ENCODE measurements at places on chromosomes 5 and 9. TPM values are rescaled to one million over a fixed set of nuclear protein-coding genes. Genes with fewer than 3 reads are reported as not detected.

RANBP3L gene
- 0.08 TPM for total RNA-seq

GLRA1 gene
- total RNA-seq = not detected

GDA gene
- not detected for total RNA-seq

TLR4 gene
- total RNA-seq = 83.6 TPM

ADAMTS13 gene
- 1.8 TPM for total RNA-seq

SURF1 gene
- total RNA-seq = 38.1 TPM

TOMM5 gene
- total RNA-seq = 124 TPM

CTSL gene
- 97.5 TPM for total RNA-seq

IFNB1 gene
- not detected for total RNA-seq

CNTNAP3 gene
- total RNA-seq = 5.6 TPM

RBM22 gene
- total RNA-seq = 18.5 TPM

SLC36A3 gene
- total RNA-seq = not detected

TMOD1 gene
- total RNA-seq = 0.30 TPM

SMAD5 gene
- 35.6 TPM for total RNA-seq

FBP1 gene
- 0.08 TPM for total RNA-seq

PCDHB1 gene
- total RNA-seq = not detected

FOCAD gene
- total RNA-seq = 121 TPM

GGTA1 gene
- 0.12 TPM for total RNA-seq

LCN15 gene
- total RNA-seq = not detected

STING1 gene
- 47.8 TPM for total RNA-seq

PCDHB10 gene
- 0.68 TPM for total RNA-seq

SMIM23 gene
- not detected for total RNA-seq

LTC4S gene
- total RNA-seq = 1.3 TPM

TMEM171 gene
- 5.1 TPM for total RNA-seq

PPIC gene
- total RNA-seq = 131 TPM

IGFBPL1 gene
- total RNA-seq = not detected

SIL1 gene
- 184 TPM for total RNA-seq

PJA2 gene
- total RNA-seq = 58.7 TPM

CDC25C gene
- total RNA-seq = 2.3 TPM

REEP2 gene
- 18.3 TPM for total RNA-seq

GALNT12 gene
- total RNA-seq = 2.2 TPM

ELAVL2 gene
- total RNA-seq = under 0.01 TPM

TAF11L5 gene
- total RNA-seq = not detected

MYOT gene
- not detected for total RNA-seq

FAM114A2 gene
- 48.3 TPM for total RNA-seq

ADGRV1 gene
- 0.59 TPM for total RNA-seq

SAXO1 gene
- total RNA-seq = 0.08 TPM

EIF4E1B gene
- total RNA-seq = not detected

SPAG8 gene
- total RNA-seq = 1.2 TPM

AGPAT2 gene
- total RNA-seq = 44.6 TPM

GALNT10 gene
- total RNA-seq = 36.0 TPM

SPATA31D4 gene
- total RNA-seq = not detected

CLPTM1L gene
- total RNA-seq = 374 TPM

UAP1L1 gene
- total RNA-seq = 12.9 TPM

RNF14 gene
- total RNA-seq = 49.7 TPM

ZCCHC7 gene
- 19.5 TPM for total RNA-seq

RGS7BP gene
- total RNA-seq = 0.83 TPM

TLX3 gene
- total RNA-seq = not detected

ARHGEF37 gene
- 1.4 TPM for total RNA-seq

All from smooth muscle cell of the coronary artery (primary cell).